Stimulated activated CD4-positive, alpha-beta T cell treated with anti-CD3 and anti-CD28 coated beads, TNF-alpha, amount 100 ng/mL, for 4 hours (primary cell): ENCODE measurements at places on chromosomes 7 and 10.

DNA sequence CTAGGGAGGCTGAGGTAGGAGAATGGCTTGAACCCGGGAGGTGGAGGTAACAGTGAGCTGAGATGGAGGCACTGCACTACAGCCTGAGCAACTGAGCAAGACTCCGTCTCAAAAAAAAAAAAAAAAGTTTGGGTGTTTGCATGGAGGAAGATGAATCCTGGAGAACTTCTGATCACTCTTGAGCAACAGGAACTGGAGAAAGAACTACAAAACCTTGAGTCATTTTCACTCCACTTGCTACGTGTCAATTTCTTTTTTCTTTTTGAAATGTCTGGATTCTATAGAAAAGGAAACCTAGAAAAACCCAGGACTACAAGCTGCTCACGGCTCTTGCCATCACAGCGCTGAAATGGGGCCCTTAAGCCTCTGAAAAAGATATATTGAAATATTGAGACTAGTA lies 189.6 kb upstream of the NRP1 start:
- no peak for DNase-seq

DNA sequence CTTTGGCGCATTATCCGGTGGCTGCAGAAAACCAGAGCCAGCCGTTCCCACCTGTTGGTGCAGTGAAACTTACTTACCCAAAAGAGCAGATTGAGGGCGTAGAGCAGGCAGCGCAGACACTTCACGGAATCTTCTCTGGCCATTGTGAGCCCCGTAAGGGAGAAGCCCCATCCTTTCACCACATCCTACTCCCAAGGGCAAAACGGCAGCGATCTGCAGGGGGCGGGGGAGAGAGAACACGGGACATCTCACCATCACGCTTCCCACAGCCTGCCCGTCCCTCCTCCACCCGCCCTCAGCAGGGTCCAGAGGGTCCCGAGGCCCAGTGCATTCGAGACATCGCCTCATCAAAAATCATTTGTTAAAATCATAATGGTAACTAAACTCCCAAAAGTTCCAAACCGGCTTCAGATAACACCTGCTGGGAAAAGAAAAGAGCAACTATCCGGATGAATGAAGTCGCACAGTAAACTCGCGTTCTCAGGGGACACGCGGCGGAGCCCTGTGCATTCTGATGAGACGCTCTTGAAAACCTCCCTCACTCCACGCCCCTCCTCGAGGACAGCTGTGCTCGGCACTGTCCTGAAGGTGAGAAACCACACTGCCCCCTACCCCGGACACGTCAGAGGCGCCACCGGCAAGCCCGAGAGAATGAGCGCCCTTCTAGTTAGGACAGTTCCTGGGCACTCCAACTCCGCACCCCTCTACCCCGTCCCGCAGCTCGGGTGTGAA lies 1.2 kb downstream of the TSPAN12 start:
- no peak for DNase-seq

- DNase-seq = no peak
Observed at GRCh38 chr10:8590518-8590917, 536.0 kb downstream of the GATA3 start.

DNA sequence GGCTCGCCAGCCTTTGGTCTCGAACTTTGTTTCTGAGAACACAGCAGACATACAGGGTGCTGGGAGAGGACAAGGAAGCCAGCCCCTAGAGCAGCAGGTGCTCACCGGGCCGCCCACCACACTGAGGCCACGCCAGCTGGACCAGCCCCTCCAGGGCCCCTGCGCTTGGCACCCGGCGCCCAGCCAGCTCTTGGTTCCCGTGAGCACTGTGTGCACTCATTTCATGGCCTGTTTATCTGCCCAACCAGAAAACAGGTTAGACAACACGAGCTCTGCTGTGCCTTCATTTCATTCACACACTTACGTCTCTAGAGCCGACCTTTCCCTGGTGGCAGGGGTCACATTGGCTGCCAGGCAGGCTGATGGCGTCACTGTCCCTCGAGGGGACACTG lies 104.0 kb downstream of the CYTH3 start:
- DNase-seq = no peak

DNA sequence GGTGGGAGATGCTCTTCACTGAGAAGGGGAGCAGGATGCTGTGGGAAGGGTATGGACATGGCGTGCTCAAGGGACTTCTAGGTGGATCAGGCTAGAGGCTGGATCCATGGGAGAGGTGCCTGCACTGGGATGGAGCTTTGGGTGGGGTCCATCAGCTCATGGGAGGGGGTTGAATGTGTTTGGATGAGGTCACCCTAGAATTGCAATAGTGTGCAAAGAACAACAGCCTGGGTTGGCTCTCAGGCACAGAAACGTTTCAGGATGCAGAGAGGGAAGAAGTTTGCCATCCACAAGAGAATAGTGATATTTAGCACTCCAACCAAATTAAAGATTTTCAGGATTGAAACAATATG lies 66.1 kb downstream of the SNX10 start:
- no peak for DNase-seq

- DNase-seq = no peak
Observed at GRCh38 chr7:99309111-99309510, 16.6 kb upstream of the ARPC1A start.

- DNase-seq = no peak
Observed at GRCh38 chr10:59016043-59016442, 160.4 kb upstream of the PHYHIPL start.

GRCh38 chr10:10644008-10644646 lies 373.5 kb upstream of the CELF2 start:
- DNase-seq = no peak

GRCh38 chr7:82172017-82172416 lies 271.6 kb downstream of the CACNA2D1 start:
- DNase-seq = no peak

- DNase-seq = no peak
Observed at GRCh38 chr7:45420843-45421495, 153.2 kb upstream of the ADCY1 start.

DNA sequence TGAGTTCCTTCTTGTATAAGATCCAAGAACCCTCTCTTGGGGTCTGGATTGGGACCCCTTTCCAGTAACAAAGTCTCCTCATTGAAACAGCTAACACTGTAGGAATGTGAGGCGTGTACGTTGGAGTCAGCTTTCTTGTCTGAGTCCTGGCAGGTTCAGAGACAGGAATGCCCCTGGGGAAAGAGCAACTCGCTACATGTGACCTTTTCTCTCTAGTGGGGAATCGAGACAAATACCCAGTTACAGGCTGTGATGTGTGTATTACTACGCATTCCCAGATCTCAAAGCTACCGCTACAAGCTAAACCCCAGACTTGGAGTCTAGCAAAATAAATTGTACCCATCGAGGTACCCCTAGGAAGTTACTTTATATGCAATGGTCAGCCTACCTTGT lies 85.6 kb upstream of the FRMD4A start:
- no peak for DNase-seq

DNA sequence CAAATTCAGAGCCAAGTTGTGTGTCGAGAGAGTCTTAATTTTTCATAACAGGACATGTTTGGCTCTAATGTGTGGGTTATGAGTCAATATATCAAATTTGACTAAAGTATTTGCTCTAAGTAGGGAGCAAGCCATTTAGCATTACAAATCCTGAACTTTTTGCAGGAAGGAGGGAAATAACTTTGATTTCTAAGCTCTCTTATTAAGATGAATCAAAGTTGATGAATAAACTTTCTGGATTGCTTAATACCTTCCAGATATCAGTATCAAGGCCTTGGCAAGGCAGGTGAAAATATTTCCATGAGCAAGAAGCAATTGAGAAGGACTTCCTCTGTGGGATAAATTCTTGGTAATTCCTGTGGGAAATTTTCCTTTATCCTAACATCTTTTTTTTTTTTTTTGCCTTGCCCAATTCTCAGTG lies 258.8 kb downstream of the AHR start:
- no peak for DNase-seq

DNA sequence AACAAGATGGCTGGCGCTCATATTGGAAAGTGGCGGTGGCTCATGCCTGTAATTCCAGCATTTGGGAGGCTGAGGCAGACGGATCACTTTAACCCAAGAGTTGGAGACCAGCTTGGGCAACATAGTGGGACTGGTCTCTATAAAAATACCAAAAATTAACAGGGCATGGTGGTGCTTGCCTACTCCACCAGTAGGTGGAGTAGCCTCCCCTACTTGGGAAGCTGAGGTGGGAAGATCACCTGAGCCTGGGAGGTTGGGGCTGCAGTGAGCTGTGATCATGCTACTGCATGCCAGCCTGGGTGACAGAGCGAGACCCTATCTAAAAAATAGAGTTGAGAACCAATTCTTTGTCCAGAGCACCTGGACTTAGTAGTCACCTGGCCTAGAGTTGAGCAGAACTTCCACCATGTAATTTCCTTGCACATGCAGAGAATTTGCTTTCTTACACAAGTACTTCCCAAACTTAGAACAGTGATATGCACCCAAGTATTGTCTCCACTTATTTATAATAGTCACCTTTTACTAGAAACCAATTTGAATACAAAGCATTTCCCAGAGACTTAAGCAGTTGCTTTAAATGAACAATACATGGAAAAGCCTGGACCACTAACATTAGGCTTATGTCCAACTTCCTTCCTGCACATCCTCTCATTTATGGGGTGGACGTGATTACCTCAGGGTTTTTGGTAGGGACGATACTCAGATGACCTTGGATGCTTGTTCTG lies 15.9 kb downstream of the LAMB4 start:
- no peak for DNase-seq

- no peak for DNase-seq
Observed at GRCh38 chr7:137753067-137753466, 93.7 kb downstream of the DGKI start.

DNA sequence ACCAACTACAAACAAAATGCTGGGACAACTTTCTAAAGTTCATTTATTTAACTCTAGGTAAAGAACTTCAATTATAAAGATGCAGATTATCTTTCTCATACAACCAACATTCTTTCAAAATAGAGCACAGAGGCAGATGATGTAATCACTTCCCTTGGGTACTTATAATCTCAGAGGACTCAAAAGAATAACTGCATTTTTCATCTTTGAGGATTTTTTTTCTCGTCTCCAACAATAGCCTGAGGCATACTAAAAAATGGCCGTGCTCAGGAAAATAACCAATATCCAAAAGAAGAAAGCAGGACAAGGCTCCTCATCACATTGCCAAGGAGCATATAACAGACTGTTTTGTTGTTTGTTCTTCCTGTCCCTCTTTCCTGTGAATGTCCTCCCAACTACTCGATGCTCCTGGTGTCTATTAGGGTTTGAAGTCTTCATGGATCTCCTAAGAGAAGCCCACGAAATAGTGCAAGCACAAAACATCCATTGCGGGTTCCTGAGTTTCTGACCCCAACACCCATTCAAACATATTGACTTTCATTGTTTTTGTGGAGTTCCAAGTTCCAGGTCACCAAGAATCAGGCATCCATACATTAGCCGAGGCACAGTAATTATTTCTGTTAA lies 182.9 kb downstream of the SORCS1 start:
- no peak for DNase-seq

- no peak for DNase-seq
Observed at GRCh38 chr7:157400171-157400860, 63.5 kb downstream of the DNAJB6 start.

DNA sequence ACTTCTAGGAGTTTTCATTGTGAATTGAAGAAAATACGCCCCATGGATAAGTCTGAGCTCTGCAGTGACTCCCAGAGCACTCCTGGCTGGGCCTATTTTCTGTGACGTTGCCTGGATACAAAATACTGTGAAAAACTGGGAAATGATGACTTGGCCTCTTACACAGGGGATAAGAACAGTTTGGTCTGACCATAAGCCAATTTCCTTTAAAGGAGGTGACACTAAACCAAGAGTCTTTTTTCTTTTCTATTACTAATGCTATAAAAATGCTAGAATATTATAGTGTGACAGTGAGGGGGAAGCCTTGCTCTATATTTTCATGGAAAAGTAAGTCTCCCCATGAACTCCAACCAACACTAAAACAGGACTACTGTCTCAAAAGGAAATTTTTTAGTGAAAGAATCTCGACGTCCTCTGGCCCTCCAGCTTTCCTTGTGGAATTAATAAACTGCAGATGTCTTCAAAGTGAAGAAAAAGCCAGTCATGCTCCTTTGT lies 45.5 kb downstream of the MYOF start:
- no peak for DNase-seq

GRCh38 chr10:20281579-20281978 lies 465.3 kb downstream of the PLXDC2 start:
- DNase-seq = no peak

DNA sequence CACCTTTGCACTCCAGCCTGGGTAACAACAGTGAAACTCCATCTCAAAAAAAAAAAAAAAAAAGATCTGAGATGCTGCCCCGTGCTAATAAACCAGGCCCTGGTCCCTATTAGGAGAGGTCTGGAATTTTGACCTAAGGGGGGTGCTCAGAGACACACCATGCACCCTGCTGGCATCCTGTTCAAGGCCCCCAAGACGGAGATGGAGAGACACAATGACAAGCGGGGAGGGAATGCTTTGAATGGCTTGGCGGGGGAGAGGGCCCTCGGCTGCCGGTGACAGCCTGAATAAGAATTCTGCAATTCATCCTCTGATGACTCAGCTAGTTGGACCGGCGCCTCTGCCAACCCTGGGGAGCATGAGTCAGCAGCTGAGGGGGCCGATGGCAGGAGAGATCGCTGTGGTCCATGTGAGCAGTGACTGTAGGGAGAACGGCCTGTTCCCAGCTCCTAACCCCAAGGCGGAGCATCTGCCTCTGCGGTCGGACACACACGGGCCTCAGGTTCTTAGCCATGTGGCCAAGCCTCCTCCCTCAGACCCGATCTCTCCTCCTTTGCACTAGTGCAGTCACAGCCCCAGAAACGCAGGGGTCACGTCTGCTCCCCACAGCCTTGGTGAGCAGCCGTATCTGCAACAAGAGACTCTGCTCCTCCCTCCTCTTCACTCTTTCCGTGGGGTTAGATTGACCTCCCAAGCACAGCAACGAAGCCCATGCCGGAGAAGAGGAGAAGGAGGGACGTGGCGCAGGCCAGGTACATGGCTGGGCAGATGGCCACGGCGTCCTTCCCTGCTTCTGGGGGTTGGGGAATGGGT lies 14.9 kb downstream of the TRIM56 start:
- peak; percentile 46 for DNase-seq

DNA sequence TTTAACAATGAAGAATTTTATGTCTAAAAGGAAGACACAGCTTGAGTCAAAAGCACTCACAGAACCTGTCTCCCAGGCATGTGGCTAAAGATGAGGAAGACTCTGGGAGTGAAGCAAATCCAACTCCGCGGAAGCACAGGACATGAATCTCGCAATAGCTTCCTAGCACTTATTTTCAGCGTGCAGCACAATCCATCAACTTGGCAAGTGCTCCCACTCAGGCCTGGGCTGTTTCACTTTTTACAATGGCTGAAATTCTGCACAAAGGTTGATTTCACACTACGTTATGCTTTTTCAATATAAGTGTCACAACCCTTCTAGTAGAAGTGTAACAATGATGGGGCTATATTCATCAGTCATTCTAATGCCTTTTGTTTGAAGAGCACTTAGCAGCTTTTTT lies 180.2 kb downstream of the XPNPEP1 start:
- no peak for DNase-seq

DNA sequence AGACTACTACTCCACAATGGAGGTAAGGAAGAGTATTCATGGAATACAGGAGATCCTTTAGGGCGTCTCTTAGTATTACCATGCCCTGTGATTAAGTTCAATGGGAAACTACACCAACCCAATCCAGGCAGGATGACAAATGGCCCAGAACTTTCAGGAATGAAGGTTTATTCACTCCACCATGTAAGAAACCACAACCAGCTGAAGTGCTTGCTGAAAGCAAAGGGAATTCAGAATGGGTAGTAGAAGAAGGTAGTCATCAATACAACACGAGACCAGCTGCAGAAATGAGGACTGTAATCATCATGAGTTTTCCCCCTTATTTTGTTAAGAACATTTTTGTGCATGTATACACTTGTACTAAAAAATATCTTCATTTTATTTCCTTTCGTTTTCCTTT lies 76.6 kb downstream of the GPR37 start:
- DNase-seq = no peak

- DNase-seq = no peak
Observed at GRCh38 chr7:47360301-47360900, 221.5 kb downstream of the TNS3 start.
